ENCODE measurements at places on chromosomes 4 and X.

- no peak for DNase-seq
Observed at GRCh38 chr4:6701371-6701770, 7.7 kb downstream of the S100P start.

GRCh38 chr4:123806056-123806455 lies 409.5 kb downstream of the SPRY1 start:
- no peak for DNase-seq

- DNase-seq = no peak
Observed at GRCh38 chrX:2499507-2499906, 1.3 kb downstream of the DHRSX start.

DNA sequence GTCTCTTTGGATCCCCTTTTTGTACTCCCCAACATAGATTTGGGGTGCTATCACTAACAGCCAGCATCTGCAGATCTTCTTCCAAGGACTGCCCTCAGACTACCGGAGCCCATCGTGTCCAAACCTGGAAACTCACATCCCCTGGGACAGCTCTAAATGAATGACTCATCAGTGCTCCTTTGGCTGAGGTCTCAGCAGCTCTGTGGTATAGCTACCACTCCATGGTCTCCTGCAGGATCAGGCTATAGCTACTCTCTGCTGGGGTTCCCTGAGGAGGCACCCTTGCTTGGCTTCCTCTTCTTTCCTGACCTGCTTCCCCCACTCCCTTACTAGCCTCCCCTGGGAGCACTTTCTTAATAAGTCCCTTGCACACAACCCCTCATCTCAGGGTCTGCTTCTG lies 97.5 kb upstream of the PRPS2 start:
- DNase-seq = no peak

- DNase-seq = no peak
Observed at GRCh38 chr4:182562350-182562749, 319.1 kb downstream of the TENM3 start.

DNA sequence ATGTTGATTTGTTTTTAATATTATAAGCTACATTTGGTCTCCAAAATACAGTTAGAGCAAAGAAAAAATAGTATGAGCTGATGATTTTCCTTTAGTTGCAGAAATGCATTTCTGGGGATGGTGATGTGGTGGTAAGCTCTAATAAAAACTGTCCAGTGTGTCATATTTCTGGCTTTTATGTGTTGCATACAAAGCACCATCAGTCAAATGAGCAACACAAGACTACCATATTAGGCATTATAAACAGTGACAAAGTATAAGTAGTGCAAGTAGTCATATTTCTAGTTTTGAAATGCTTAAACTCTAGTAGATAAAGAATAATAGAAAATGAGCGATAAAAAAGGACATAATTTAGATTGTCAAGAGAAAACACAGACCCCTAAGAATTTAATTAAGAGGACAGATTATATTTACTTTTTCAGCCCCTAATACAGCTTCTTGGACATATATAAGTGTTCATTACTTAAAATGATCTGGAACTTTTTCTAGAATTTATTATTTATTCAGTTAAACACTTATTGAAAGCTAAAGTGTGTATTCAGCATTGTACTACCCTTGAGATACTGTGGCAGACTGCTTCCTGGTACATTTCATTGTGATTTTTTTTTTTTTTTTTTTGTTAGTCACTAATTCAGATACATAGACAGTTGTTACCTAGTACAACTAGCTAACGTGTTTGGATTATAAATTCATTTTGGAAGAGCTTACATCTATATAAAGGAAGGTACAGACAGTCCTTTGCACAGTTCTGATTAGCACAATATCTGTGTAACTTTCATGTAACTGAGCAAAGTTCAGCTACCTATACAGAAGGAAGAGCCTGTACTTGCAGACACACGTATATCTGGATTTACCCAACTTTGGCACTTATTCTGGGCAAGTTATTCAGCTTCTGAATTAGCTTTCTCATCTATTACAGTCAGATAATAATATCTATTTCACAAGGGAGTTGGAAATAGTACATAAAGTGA lies 22.3 kb downstream of the RAP1GDS1 start:
- no peak for DNase-seq

- DNase-seq = no peak
Observed at GRCh38 chr4:104641418-104641817, 146.7 kb upstream of the CXXC4 start.

- DNase-seq = no peak
Observed at GRCh38 chrX:19683358-19683757, 168.1 kb upstream of the MAP3K15 start.

DNA sequence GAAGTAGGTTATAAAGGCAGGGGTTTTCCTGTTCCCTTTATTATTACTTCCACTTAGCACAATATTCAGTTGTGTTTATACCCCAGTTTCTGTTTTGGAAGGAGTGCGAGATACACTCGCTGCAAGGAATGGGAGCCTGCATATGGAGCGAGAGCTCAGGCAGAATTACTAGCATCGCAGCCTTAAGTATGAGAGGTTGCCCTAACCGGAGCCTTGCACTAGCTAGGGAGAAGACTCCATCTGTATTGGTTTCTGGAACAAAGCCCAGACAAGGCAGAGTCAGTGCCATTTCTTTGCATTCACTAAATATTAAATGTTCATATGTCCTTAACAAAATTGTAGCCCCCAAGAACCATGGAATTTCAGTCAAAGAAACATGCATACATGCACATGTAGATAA lies 6.2 kb upstream of the DCTD start:
- no peak for DNase-seq

DNA sequence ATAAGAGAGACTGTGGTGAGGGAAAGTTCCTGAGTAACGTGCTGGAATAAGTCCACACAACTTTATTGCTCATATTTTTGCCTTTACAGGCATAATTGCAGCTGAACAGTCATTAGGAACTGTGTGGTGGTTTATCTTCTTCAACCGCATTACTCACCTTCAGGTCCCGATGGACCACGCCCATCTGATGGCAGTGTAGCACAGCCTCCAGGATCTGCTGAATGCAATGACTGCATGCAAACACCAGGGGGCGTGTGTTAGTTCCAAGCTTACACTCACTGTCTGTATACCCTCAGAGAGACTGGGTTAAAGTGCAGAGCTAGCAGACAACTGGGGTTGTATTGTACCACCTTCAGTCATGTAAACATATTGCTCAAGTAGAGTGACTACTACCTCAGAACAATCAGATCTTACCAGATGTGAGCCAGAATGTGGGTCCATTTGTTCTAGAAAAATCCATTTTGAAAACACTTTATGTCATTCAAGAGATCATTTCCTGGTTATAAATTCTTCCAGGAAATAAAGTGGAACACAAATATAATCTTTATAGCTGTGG lies 214.0 kb downstream of the CAMK2D start:
- DNase-seq = no peak

- no peak for DNase-seq
Observed at GRCh38 chrX:136147976-136148375, 643 bp downstream of the FHL1 start.

DNA sequence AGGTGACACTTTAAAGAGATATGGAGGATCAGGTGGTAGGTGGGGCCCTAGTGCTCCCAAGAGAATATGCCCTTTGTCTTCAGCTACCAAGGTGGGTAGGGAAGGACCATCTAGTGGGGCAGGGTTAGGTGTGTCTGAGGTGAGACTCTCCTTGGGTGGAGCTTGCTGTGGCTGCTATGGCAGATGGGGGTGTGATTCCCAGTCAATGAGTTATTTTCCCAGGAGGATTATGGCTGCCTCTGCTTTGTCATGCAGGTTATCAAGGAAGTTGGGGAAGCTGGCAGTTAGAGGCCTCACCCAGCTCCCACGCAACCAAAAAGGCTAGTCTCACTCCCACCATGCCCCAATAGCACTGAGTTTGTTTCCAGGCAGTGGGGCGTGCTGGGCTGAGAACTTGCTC lies 18.0 kb upstream of the SPIN2A start:
- no peak for DNase-seq

GRCh38 chrX:24988314-24988713 lies 27.5 kb downstream of the ARX start:
- DNase-seq = no peak

GRCh38 chrX:110155759-110156158 lies 152.8 kb downstream of the TMEM164 start:
- no peak for DNase-seq

- no peak for DNase-seq
Observed at GRCh38 chr4:162839814-162840213, 326.9 kb downstream of the NAF1 start.

GRCh38 chr4:184150102-184150839 lies 67.4 kb downstream of the ENPP6 start:
- no peak for DNase-seq

GRCh38 chr4:73541251-73541650 lies 59.7 kb downstream of the AFM start:
- DNase-seq = no peak

GRCh38 chr4:138910914-138911336 lies 104.7 kb upstream of the NOCT start:
- peak; percentile 91 for DNase-seq

DNA sequence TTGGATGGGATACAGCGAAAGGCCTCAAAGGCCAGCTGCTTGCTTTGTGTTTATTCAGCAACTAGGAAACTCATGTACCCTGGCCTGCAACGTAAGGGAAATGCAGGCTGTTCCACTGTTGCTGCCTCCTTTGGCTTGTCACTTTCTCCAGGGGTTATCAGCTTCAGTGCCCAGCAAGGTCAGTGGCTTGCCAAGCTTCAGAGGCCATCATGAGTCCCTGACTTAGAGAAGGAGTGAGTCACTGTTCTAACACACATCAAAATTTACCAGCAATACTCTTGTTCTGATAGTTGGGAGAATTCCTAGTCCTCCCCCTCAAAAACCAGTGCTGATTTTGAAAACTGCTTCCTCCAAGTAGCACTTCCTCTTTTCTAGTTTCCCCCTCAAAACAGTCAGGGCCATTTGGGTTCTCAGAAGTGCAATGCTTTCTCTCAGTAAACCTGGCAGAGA lies 250.8 kb downstream of the ARHGAP24 start:
- DNase-seq = no peak

GRCh38 chr4:110626532-110627153 lies 3.8 kb upstream of the PITX2 start:
- no peak for DNase-seq

DNA sequence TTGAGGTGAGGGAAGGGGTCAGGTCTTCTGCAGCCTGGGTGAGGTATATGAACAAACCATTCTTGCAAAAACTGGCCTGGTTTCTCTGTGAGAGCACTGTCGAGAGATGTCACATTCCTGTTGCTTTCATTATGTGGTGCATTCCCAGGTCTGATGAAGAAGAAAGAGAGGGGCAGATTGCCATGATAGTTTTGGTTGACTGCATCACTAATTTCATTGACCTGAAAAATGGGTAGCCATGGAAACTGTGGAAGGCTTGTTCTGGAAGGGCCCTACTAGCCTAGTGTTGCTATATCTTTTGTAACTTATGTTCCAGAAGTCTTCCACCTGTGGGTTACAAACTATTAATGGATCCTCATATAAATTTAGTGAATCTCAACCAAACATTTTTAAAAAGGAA lies 32.9 kb upstream of the CYBB start:
- no peak for DNase-seq

DNA sequence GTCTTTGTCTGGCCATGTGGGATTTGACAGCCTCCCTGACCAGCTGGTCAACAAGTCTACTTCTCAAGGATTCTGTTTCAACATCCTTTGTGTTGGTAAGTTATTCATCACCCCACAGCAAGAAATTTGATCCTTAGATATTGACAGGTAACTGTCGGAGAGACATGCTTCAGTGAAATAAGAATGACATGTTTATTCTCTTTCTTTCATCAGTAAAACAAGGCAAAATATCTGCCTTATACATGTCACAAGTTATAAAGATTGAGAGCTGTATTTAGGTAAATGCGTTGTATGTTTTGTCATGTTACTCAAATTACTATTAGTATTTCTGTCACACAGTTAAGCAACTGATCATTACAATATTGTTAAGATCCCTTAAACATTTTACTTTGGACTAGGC lies 46.9 kb downstream of the SEPTIN11 start:
- no peak for DNase-seq

GRCh38 chr4:78776729-78777575 lies 802 bp downstream of the BMP2K start:
- no peak for DNase-seq

GRCh38 chr4:57086031-57086723 lies 24.0 kb downstream of the IGFBP7 start:
- peak; percentile 40 for DNase-seq

GRCh38 chr4:75207902-75208301 lies 275.0 kb downstream of the PARM1 start:
- DNase-seq = no peak

DNA sequence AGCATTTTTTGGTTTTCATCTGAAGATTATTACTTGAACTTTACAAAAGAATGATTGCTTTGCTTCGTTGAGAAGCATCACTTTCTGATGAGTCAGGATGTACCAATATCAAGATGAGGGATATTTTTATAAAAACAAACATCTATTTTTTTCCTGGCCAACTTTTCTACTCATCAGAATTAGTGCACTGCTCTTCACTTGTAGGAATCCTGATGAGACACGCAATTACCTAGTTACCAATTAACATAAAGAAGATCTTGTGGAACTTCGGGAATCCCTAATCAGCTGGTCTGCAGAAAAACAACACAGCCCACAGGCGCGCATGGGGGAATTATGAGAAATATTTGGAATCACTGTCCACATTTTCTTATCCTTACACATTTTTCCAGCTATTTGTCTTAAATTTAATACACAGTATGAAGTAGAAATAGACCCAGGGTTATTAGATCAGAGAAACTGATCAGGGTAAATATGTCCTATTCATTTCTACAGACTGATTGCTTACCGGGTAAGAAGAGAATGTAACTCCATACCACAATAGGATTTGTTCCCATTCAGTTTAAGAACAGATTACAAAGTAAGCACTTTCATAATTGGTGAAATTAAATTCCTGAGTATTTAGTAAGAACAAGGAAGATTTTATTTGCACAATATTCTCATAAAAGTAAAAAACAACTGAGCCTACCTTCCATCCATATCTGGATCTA lies 50.9 kb downstream of the MFAP3L start:
- no peak for DNase-seq

DNA sequence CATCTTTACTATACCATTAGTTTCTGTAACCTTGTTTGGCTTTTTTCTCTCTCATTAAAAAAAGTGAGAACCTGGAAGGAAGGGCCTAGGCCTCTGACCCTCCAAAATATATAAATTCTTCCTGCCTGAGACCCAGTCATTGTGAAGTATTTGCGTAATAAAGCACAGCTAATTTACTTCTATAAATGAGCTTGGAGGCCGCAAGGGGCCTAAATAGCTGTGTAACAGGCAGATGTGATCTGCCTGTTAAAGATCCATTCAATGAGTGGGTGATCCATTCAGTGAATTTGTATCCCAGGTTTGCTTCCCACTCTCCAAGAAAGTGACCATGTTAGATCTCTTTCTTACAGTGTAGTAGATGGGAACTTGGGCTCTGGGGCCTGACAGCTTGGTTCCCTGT lies 595 bp upstream of the PYURF start:
- DNase-seq = no peak

DNA sequence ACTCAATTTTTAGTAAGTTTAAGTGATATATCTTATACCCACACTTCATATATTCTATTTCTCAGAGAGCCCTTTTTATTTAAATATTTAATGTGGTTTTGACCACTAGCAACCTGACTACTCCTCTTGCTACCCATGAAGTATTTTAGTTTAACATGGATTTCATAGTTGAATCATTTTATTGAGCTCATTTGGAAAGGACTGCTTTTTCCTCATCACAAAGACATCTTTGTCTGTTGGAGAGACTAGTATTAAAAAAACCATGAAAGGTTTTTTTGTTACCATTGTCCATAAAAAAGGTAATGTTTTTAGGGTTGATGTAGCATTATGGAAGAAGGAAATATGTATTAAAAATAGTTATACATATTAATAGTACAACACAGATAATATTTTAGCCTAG lies 139.5 kb downstream of the RAPGEF2 start:
- DNase-seq = no peak
